ENCODE measurements at places on chromosomes 1 and 21. TPM values are rescaled to one million over a fixed set of nuclear protein-coding genes. Genes with fewer than 3 reads are reported as not detected.

DNA sequence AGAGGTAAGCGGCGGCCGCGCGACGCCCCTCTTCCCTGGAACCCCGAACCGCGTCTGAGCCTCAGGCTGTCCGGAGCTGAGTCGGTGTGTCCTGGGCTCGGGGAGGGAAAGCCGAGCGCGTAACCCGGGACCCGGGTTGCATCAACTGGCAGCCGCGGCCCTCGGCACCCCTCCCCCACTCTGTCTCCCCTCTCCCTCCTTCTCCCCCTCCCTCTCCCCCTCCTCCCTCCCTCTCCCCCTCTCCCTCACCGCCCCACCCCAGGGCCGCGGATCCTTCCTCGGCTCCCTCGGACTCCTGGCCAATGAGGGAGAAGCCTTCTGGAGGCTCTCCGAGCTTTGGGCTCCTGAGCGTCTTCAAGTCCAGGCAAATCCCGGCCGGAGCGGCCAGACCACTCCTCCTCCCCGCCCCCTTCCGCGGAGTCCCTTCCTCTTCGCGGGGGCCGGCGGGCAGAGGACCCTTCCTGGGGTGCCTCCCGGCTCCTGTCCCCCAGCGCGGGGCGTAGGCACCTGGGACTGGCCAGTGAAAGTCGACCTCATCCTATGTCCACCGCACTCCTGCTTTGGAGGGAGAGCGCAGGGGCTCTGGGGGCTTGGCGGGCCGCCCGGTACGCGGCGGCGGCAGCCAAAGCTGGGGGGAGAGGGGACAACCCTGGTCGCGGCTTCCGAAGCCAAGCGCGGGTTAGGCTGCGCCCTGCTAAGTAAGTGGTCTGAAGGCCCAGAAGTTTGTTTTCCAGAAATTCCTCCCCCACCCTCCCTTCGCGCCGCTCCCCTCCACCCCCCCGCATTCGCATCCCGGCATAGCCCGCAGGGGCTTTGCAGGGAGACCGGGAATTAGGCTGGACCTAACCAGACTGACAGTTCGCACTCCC, 850 bp downstream of the SESN2 start:
- no peak for DNase-seq

- no peak for DNase-seq
Measured at GRCh38 chr1:108780937-108781574, 34.6 kb downstream of the STXBP3 start.

- DNase-seq: no peak
Measured at GRCh38 chr1:20209471-20209870, 23.2 kb upstream of the PLA2G2C start.

GRCh38 chr1:182304627-182305026, 87.0 kb downstream of the GLUL start:
- DNase-seq: no peak

- no peak for DNase-seq
Measured at GRCh38 chr1:212610575-212610967, 2.0 kb downstream of the ATF3 start.

DNA sequence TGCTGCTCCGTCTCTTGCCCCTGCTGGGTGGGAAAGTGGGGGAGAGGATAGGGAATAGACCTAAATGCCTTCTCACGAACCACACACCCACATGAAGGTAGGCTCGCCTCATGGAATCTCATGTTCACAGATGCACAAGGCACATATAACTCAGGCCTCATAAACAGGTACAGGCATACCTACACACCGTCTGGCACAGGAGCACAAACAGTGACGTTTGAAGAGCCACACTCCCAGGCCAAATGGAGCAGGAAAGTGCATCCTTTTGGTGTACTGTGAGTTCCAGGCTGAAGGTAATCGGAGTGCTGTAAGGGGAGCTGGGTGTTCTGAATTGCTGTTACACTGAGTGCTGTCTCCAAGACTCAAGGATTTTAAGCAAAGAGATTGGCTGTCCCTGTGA, 13.1 kb downstream of the UTP11 start:
- no peak for DNase-seq

GRCh38 chr1:71666609-71667008, 585.8 kb upstream of the ZRANB2 start:
- no peak for DNase-seq

DNA sequence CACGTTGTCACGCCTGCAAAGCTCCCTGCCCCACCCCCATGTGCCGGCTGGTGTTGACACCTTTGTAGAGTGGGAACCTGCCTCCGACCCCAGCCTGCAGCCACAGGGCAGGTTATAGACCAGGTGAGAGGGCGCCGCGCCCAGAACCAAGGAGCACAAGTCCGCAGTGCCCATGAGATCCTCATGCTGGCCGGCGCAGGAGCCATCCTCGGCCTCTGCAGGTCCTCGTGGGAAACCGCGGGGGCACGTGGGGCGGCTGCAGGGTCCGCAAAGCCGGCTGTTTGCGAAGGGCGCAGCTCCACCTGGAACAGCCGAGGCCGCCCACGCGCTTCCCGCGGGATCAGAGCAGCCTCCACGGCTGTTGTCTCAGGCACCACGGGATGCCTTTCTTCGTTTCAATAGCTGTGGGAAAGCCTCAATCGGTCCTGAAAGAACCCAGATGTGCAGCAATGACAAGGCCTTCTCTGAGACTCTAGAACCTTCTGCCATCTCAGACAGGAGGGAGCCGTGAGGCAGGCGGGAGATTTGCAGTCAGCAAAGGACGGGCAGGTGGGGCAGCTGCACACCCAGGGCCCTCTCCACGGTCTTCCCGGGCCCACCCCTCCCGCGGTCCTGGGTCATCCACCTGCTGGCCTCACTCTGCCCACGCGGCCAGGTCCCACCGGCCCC, 29.9 kb downstream of the POFUT2 start:
- no peak for DNase-seq

DNA sequence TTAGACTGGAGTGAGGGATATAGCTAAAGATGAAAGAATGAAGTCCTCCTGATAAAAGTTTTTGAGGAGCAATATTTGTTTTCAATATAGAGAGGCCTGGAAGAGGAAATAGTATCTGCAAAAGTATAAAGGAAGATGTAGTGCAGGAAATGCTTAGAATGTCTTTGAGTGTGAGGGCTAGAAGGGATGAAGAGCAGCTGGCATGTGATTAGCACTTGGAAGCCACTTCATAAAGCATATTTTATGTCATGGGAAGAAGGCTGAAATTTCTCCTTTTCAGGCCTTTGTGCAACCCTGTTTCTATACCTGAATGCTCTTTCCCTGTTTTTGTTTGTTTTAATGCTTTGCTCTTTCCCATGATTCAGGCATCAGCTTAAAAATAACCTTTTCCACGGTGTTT, 323.3 kb upstream of the DEPDC1 start:
- no peak for DNase-seq

DNA sequence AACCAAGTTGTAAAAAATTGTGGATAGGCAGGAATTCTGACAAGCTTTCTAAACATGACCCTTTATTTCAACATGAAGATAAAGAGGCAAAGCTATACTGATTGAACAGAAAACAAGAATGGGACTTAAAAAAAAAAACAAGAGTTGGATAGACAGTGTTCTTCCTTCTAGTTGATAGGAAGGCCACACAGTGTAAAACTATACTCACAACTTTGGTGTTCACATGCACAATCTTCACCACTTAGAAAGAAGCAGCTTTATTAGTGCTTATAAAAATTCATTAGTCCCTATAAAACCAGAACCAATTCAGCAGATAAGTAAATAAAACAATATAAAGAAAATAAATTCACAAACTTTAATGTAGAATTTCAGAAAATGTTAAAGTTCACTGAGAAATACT, 101.8 kb downstream of the AKT3 start:
- DNase-seq: no peak

DNA sequence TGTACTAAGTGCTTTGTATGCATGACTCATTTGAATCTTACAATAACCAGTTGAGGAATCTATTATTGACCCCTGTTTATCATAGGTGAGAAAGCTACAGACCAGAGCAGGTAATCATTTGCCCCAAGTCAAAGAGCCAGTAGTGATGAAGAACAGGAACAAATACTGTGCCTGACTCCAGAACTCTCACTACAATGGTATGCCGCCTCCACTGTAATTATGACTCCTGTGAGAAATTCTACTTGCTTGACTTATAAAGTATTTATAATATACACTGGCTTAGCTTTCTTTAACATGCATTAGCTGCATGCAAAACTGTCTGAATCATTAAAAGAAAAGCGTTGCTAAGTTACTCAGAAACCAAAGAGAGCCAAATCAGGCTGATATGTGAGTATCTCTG, 92.6 kb downstream of the ZNF281 start:
- DNase-seq: no peak

GRCh38 chr1:157110686-157111085, 11.1 kb upstream of the ETV3L start:
- no peak for DNase-seq

OPTC gene
- not detected for total RNA-seq

AADACL4 gene
- not detected for total RNA-seq
